ENCODE measurements at places on chromosomes 2 and 18.

DNA sequence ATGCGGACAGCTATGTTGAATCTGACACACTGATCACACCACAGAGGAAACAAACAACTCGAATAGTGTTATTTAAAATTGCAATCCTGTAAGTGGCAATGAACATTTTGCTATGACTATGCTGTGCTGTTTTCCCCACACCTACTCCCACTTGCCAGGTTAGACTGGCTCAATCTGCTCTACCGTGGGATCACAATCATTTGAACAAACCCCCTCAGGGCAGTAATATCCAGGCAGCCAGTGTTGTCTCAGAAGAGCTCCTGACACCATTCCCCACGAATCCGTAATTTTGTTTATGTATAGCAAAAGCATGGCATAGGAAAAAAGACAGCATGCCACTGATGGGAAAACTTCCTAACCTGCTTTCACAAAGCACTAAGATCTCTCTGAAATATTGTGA is 284.3 kb downstream of the ERBB4 start:
- DNase-seq = no peak

DNA sequence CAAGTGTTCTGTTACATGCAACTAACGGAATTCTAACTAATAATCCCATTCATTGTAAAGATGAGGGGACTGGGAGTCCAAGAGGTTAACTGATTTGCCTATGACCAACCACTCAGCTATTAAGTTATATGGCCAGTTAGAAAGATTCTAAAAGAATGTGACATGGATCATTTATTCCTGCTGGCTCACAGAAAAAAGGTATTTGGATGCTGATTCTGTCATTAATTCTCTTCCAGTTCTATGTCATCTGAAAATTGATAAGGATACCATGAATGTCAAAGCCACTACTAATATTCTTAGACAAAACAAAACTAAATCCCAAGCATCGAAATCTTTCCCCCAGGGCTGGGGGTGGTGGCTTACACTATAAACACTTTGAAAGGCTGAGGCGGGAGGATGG is 41.2 kb upstream of the GORASP2 start:
- DNase-seq = no peak

GRCh38 chr2:148978026-148978685 is 60.3 kb upstream of the LYPD6B start:
- no peak for DNase-seq

- DNase-seq = no peak
These were observed 28.0 kb upstream of the SLC35F6 start for GRCh38 chr2:26735883-26736588.

- no peak for DNase-seq
These were observed 419.0 kb downstream of the NBAS start for GRCh38 chr2:15142069-15142689.

- DNase-seq = no peak
These were observed 38.1 kb downstream of the PIK3C3 start for GRCh38 chr18:41993151-41993550.

DNA sequence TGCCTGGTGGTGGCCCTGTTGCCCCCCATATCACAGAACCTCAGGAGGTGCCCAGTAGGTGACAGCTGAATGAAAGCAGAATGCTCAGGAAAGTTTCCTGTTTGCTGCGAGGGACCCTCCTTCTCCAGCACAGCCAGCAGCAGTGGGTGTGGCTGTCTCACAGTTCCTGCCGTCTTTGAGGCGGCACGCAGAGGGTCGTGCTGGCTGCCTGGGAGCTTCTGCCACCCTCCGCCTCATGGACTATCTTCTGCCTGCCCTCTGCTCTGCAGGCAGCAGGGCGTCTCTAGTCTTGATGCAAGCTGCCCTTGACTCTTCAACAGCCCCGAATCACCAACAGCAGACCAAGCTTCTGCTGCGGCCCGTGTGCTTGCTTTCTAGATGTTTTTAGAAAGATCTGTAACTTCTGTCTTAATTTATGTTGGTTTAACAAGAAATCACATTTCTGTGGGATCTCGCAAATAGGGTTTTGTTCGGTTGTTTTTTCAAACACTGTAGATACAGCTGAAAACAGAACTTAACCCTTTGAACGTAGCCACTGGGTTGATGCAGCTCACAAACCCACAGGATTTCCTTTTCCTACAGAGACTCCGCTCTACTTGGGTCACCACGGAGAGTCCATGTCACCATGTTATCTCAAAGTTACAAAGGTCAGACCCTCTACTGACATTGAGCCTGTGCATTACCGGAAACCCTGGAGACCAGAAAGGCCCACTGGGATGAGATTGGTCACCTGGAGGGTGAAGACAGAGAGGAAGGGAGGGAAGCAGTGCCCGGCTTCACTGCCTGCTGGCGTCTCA is 144.9 kb downstream of the ACOXL start:
- DNase-seq = no peak

GRCh38 chr2:96145036-96145847 is at the start of gene DUSP2:
Gene DUSP2 (minus strand): TSS chr2:96145440. CDS start chr2:96145354, 86 bp downstream.
- peak; percentile 89 for DNase-seq

DNA sequence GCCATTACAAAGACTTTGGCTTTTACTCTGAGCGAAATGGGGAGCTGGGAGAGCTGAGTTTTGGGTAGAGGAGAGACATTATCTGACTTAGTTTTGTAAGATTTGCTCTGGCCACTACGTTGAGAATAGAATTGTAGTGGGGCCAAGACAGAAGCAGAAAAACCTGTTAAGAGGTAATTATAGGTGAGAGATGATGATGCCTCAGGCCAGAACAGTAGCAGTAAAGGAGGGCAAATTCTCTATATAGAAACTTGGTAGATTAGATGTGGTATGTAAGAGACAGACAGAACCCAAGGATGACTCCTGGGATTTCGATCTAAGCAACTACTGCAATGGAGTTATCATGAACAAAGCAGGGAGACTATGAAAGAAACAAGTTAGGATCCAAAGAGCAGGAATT is 17.4 kb upstream of the CREB1 start:
- no peak for DNase-seq

- no peak for DNase-seq
These were observed 154.7 kb upstream of the HDAC4 start for GRCh38 chr2:239555571-239555905.

GRCh38 chr2:109134741-109135358 is 5.8 kb downstream of the SH3RF3 start:
- DNase-seq = no peak

DNA sequence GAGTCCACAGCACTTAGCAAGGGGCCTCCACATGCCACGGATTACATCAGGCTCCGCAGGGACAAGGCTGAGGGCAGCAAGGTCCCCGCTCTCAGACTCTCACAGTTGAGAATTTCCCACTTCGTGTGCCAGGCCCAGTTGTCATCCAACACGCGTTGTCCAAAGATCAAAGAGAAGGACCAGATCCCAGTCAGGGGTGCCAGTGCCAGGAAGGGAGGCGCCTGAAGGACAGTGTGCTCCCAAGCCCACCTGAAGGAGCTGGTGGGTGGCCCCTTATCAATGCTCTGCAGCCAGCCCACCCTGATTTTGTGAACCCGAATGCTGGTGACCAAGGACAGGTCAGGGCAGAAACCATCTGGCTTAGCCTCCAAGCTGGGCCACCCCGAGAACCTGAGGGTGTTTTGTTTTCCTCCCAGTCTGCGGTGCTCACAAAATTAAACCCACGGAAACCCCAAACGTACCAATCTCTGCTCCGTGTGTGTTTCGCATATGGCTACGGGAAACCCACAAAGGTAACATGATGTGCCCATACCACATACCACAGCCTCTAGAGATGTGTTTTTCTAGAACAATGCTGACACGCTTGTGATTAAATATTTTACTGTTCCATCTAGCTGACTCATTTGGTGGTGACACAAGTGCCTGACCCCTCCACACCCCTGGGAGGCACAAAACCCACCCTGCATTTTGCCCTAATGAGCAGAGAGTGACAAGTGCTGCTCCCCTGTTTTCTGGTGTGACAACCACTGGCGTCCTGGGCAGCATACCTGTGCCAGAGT is 24.5 kb downstream of the CRACDL start:
- no peak for DNase-seq

DNA sequence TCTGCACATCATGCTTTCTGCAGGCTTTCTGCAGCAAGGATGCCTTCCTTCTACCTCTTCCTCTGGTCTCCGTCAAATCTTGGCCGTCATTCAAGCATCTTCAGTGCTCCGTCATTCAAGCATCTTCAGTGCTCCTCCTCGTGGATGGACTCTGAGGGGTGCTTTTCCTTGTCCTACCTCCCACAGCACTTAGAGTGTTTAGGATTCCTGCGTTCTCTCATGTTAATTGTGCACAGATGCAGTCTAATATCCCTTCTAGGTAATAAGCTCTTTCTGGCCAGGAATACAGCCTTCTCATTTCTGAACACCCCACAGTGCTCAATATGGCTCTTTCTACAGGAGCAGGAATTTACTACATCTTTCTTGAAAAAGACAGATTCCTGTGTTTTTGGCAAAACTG is 59.8 kb downstream of the ZNF236 start:
- DNase-seq = no peak

GRCh38 chr2:166432331-166432730 is 56.6 kb upstream of the SCN9A start:
- DNase-seq = no peak

DNA sequence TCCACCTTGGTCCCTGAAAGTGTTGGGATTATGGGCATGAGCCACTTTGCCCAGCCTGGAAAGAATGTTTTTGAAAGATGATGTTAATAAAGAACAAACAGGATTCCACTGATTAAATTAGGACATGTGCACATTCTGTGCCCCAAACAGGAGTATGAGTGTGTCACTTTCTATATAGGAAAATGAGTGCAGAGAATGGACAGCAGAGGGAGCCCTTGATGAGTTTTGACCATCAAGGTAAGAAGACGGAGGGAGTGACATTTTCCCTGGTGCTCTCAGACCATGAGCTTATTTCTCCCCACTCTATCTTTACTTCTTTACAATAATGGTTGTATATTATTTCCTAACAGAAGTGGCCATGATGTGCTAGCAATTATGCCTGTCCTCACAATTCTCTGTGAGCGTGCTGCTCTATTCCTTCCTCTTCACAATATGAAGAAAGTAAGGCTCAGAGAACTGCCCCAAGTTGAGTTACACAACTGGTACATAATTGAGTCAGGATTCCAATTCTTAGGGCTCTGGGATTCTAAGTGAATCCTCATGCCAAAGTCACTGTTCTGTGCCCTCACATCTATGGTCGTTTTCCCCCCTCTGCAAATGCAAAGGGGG is 20.6 kb downstream of the RPL37A start:
- no peak for DNase-seq

Data from frontal cortex (tissue), 4 donors.